Mucosa of descending colon (tissue), 3 donors: ENCODE measurements at places on chromosomes 2 and 18. TPM values are rescaled to one million over a fixed set of nuclear protein-coding genes. Genes with fewer than 3 reads are reported as not detected.

TRABD2A gene
- 63.2 TPM for total RNA-seq

FAM161A gene
- 0.78 TPM for total RNA-seq

DNA sequence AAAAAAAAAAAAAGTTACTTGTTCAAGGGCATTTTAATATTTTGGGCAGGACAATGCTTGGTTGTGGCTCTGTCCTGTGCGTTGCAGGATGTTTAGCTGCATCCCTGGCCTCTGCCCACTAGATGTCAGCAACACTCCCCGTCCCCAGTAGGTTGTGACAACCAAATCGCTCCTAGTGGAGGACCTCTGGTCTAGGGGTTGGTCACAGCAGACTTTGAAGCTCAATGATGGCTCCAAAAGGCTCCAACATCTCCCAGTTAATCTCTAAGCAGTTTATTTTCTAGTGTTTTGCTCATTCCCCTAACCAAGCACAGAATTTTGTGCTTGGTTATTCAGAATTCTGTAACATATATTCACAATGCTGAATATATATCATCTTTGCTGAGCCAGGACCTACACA is 67.0 kb downstream of the CHRNA1 start:
- peak; percentile 49 for DNase-seq

DNA sequence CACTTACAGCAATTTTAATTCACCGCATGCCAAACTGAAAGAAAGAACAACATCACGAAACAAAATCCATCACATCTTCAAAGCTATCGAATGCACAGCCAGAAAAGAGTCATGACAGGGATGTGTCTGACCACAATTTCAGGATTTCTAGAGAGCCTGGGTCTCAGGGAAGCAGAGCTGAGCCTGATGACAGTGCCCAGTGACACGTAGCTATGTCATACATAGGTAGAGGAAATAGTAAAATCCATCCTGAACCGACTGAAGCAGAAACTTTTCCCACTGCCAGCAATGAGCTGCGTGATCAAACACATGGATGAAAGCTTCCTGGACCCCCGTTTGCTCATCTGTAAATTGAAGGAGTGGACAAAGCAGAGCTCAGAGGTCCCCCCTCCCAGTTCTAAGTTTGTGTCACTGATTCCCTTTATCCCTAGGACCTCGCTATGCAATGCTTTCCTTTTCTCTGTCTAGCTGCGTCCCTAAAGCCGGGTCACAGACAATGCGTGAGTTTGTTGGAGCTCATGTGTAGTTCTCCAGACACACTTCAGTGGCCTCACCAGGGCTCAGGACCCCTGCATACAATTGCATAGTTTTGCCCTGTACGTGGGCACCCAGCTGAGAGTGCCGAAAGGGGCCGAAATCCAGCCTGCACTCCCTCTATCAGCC is 37.6 kb downstream of the CCBE1 start:
- DNase-seq, result no peak

GRCh38 chr2:185970148-185970852 is 231.7 kb downstream of the FSIP2 start:
- DNase-seq, result peak; percentile 84

- no peak for DNase-seq
Measured at GRCh38 chr2:173432049-173432754, 77.5 kb downstream of the CDCA7 start.

GRCh38 chr2:161486111-161486510 is 70.0 kb downstream of the TBR1 start:
- DNase-seq, result no peak
